B cell (primary cell): ENCODE measurements at places on chromosomes 3 and 15.

DNA sequence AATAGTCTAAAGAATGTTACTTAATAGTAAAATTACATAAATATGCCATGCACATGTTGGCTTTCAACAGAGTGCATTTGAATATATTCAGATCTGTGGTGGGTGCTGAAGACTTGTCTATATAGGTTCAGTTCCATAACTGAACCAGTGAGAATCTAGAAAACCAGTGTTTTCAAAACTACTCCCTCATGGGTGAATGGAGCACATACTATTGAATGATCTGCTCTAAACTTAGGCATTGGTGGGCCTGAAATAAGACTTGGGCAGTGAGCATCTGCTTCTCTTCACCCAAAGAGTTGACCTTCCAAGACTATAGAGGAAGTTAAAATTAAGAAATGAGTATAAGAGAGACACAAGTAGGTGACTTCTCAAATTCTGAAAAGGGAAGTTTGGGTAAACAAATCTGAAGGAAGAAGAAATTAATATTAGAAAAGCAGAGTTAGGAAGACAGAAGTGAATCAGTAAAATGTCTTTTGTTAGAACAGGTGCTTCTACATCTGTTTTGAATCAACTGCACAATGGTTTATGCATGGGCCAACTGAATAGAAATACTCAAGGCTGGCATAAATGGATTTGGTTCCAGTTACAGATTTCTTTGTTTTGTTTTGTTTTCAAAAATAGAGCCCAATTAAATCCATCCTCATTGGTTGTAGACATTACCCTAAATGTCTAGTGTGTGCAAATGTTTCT lies 19.3 kb downstream of the ALCAM start:
- DNase-seq, result peak; percentile 31

DNA sequence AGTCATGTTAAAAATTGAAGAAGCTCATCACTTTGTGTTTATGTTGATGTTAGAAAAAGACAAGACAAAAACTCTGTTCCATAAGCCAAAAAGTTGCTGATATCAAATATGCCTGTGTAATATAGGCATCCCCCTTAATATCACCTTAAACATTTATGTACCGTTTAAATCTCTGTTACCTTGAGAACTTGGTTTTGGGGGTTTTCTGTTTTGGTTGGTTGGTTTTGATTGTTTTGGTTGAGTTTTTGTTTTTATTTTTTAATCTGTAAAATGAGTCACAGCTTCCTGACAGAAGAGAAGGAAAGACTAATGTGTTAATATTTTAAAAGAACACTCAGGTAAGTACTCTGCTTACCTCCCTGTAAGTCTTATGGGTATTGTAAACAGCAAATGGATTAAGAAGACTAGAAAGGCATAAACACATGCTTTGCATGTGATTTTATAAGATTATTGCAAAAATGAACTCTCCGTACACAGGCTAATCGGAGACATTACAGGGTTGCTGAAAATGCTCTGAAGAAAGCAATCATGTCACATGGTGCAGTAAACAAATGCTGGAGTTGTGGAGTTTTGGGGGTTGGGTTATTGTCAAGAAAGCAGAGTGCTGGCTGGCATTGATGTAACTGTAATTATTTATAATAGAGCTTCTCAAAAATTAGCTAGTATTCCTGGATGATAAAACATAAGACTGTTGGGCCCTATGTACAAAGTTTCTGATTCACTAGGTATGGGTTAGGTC lies 69.5 kb upstream of the MBNL1 start:
- peak; percentile 60 for DNase-seq

GRCh38 chr3:68893600-68894239 lies 38.6 kb downstream of the TAFA4 start:
- peak; percentile 45 for DNase-seq

DNA sequence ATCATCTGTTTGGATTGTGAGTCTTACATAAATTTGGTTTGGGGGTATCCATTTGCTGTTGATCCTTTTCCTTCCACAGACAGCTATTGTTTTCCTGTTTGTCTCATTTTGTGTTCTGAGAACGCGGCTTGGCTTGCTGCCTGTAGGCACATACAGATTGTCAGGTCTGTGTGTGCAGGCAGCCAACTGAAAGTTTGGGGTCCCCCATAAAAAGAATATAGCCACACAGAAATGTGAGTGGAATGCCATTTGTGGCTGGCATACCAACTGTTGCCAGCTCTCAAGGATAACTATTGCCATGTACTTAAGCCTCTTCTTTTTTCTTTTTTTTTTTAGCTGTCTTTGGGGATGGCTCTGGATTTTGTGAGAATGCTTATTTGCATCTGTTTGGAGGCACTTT lies 1308.0 kb downstream of the ROBO1 start:
- DNase-seq, result no peak

DNA sequence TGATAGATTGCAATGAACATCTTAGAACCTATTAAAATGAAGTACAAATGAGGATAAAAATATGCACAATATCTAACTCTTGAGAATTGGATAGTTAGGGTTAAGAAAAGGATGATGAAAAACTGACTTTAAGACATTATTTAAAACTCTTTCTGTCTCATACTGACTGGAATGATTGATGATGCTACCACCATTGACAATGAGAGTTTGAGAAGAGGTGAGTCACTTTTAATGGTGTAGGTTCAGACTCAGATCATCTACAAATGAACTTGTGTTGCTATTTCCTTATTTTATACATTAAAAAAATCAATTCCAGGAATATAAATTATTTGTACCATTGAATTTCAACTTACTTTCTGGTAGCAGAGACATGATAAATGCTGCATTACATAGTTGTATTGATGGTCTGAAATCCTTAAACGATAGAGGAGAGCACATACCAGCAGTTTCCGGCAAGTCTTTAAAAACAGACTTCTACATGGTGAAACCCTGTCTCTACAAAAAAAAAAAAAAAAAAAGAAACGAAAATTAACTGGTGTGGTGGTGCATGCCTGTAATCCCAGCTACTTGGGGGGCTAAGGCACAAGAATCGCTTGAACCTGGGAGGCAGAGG lies 409.0 kb downstream of the OTOL1 start:
- no peak for DNase-seq

GRCh38 chr3:96813134-96813819 lies 1.1 kb upstream of the EPHA6 start:
- peak; percentile 25 for DNase-seq

GRCh38 chr3:9949115-9949514 lies 3.1 kb downstream of the PRRT3 start:
- no peak for DNase-seq

DNA sequence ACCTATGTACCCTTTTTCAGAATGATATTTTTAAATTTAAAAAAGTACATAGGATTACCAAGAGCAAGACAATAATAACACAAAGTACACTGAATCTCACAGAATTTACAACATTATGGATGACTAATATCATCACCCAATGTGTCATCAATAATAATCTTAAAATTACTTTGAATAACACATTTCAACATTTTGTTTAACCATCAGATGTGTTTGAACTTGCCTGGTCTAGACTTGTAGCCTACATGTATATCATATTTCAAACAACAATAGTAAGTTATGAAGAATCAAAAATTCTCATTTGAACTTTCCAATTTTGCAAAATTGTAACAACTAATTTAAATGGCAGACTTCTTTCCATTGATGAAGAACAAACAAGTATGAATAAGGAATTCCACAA lies 15.1 kb downstream of the LRRC3B start:
- no peak for DNase-seq

GRCh38 chr3:59605944-59606534 lies 556.2 kb upstream of the CFAP20DC start:
- no peak for DNase-seq

DNA sequence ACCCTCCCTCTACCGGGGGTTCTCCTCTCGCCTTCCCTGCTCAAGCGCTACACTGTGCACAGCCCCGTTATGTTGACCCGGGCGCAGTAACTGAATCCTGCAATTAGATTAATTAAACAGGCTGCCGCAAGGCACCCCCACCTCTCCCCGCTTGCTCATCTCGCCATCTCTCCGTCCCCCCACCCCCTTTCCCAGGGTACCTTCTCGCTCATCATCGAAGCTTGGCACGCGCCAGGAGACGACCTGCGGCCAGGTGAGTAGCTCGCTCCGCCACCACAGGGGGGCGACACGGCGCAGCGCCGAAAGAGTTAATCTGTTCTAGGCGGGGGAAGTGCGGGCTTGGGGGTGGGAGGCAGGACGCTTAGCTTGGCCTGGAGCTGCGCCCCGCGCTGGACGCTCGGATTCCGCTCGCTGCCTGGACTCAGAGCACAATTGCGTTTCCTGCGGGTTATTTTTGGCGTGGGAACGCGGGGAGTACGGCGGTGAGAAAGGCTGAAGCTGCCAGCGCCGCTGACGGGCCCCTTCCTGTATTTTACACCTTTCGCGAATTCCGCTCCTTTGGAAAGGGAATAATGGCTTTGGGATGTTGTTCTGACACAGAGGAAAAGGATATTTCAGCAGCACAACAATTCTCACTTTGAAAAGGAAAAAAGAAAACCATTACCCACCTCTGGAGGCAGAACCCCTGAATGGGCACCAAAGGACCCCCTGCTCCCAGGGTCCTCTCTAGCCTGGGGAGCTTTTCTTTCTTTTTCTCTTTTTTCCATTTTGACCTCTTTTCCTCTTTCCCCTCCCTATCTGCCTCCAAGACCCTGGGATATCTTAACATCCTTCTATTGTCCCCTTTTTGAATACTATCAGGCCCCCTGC lies 1.5 kb downstream of the DLL4 start:
- DNase-seq, result peak; percentile 65

- no peak for DNase-seq
Observed at GRCh38 chr15:70726753-70727152, 36.6 kb downstream of the UACA start.

DNA sequence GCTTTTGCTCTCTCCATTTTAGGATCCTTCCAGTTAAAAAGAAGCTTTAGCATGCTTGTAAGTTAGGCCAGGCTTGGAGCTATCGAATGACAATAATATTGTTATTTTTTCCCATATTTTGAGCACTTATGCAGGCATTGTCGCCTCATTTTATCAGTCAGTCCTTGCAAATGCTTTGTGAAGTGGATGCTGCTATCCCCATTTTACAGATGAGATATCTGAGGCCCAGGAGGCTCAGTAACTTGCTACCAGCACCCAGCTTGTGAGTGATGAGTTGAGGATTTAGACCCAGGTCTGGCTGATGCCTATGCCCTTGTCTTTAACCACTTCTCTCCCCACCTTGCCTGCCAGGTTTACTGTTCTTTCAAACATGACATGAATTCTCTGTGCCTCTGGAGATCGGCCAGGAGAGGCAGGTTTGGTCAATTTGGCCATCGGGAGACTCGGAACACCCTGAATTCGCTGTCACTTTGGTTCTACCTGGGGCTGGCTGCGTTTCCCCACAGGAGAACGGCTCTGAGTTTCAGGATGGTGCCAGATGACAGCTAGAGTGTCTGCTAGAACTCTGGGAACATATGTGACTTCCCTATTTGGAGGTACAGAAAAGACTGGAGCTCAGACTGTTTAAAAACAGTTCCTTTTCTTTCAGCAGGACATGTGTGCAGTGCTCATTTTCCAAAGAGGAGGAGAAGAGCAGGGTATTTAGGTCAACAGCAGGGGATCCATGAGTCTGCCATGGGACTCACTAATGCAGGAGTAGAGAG lies 25.5 kb upstream of the ZNF710 start:
- DNase-seq, result no peak

DNA sequence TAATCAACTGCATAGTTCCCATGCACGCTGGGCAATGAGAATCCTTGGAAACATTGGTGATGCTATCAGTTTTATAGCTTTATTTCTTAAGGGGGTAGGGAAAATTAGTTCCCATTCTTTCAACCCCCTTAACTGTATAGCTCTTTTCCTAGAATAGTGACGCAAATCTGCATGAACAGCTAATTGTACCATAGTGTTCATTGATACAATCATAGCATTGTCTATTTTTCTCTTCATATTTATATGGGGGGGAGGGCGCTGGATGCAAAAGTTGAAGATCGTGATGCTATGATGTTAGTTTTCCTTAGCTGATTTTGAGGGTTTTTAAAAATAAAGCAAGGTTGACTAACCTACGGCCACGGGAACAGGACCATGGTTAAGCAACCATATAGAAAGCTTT lies 32.4 kb upstream of the SAMMSON start:
- DNase-seq, result no peak

DNA sequence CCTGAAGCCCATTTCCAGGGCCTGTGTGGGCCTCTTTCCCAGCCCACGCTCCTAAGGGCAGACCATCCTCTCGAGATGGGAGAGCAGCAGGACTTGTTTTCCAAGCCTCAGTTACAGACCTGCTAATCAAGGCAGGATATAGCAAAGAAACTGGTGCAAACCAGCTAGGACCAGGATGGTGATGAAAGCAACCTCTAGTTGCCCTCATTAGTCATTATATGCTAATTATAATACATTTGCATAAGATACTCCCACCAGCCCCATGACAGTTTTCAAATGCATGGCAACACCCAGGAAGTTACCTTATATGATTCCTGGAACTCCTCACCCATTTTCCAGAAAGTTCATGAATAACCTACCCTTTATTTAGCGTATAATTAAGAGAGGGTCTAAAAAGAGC lies 34.4 kb upstream of the TRH start:
- DNase-seq, result no peak

DNA sequence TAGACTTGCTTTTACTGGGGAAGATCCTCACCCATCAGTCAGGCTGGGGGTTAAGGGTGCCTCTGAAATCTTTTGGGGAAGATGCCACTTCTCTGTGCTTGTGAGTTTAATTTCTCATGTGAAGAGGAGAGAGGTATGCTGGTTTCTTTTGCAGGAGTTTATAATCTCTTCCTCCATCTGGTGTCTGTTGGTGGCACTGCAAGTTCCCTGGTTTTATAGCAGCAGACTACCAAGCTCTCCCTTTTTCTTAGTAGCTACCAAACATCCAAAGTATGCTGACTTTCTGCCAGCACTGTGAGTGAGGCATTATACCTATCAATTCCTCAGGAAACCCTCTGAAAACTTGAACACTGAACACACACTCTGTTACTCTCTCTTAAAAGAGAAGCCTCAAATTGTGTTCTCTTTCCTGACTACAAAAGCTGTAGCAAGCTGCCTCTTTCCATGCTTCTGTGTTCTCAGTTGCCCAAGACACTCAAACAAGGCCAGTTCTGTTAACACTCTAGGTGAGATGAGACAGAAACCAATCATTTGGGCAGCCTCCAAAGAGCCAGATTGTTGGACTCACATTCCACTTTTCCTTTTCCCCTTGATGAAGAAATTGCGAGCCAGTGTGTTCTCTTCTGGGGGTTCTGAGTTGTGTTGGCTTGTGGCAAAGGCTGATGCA lies 299.5 kb downstream of the GAP43 start:
- no peak for DNase-seq

DNA sequence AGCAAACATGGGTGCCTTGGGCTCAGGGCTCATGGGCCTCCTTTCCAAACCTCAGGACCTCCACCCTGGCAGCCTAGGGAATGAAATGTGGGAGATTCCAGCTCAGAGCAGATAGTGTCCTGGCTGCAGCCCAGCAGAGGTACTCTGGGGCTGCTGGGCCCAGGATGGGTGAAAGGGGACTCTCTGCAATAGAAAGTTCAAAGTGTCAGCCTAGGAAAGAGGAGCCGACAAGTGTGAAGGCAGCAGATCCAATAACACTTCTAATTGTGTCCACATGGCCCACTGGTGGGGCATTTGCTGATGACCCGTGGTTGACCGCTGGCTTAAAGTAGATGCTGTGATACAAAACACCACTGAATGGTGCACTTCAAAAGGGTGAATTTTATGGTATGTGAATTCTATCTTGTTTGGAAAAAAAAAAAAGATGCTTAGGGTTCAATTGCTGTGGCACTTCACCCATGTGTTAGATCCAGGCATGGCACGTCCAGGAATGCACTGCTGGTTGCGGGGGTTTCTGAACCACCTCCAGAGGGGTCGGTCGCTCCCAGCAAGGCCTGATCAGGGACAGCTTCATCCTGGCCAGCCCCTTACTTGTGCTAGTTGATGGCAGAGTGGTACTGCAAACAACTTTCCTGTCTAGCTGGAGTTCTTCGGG lies 20.9 kb downstream of the AMOTL2 start:
- no peak for DNase-seq

- no peak for DNase-seq
Observed at GRCh38 chr3:111904376-111905241, 45.5 kb downstream of the PHLDB2 start.
